Cardiac fibroblast (primary cell): ENCODE measurements at places on chromosomes 16 and 17.

GRCh38 chr17:67041531-67041930, 2.8 kb upstream of the CACNG1 start:
- no peak for DNase-seq

GRCh38 chr17:205148-205669, 23.8 kb upstream of the DOC2B start:
- no peak for DNase-seq

GRCh38 chr17:16288860-16289571, 64.3 kb downstream of the CENPV start:
- DNase-seq: no peak

GRCh38 chr17:20045476-20045875, 36.3 kb downstream of the SPECC1 start:
- DNase-seq: no peak

GRCh38 chr17:4465786-4466185, 32.0 kb downstream of the SPNS3 start:
- no peak for DNase-seq

GRCh38 chr17:16354585-16354984, 1.3 kb upstream of the CENPV start:
- DNase-seq: no peak

- no peak for DNase-seq
Observed at GRCh38 chr16:30972872-30973271, 12.1 kb upstream of the HSD3B7 start.

GRCh38 chr16:61412562-61412961, 623.7 kb downstream of the CDH8 start:
- DNase-seq: no peak

DNA sequence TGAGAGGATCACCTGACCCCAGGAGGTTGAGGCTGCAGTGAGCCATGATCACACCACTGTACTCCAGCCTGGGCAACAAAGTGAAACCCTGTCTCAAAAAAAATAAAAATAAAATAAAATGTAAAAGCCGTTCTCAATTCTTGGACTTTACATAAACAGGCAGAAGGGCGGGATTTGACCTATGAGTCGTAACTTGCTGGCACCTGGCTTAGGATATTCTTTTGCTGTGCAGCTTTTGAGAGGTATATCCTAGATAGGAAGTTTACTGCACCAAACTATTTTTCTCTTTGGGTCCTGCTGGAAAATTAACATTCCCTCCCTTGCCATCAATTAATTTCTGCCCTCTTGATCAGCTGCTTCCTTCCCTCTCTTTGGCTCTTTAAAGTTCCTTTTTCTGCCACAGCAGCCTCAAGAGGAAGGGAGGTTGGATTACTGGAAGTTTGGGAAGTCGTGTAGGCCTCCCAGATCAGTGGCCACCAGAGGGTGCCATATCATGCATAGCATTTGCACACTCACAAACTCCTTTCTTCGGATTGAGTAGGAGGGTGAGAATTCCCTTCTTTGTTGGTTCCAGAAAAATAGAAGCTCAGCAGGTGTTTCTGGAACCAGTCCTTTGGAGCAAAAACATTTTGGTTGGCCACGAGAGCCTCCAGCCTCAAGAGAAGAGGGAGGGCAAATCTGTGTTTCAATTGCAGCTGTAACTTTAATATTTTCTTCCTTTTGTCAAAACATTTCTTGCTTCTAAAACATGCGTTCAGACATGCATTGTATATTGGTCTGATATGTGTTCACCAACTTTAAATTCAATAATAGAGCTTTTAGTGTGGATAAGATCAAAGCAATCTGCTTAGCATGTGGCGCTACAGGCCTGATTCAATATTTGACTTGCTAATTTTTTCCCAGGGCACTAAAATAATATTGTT, 147.3 kb downstream of the CCDC182 start:
- peak; percentile 79 for DNase-seq

GRCh38 chr16:85722128-85722893, 28.6 kb downstream of the C16orf74 start:
- DNase-seq: no peak

DNA sequence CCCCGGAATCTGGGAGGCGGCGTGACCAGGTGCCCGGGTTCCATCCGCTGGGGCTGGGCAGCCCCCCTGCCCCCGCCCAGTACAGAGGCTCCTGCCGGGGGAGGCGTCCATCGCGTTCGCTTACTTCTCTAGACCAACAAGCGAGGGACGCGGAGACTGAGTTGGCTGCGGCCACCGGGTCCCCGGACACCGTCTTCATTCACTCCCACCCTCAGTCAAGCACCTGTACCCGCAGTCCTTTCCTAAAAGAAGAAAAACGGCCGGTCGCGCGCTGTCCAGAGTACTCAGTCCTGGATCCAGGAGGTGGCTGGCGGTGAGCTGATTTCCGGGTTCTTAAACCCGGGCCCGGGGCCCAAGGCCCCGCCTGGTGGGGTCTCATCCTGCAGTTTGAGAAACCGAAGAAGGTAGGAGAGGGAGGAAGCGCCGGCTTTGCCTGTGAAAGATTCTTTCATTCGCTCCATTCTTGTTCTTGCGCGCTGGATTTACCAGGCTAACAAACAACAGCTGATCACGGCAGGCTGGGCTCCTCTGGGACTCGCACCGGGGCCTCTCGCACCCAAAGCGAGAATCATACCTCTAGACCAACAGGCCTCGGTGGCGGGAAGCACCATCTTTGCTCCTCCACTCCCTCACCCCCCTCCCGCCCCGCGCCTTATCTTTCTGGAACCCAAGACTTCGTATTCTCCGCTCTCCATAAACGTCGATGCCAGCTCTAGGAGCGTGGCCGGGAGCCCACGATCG, 17.4 kb upstream of the OR1F1 start:
- no peak for DNase-seq

DNA sequence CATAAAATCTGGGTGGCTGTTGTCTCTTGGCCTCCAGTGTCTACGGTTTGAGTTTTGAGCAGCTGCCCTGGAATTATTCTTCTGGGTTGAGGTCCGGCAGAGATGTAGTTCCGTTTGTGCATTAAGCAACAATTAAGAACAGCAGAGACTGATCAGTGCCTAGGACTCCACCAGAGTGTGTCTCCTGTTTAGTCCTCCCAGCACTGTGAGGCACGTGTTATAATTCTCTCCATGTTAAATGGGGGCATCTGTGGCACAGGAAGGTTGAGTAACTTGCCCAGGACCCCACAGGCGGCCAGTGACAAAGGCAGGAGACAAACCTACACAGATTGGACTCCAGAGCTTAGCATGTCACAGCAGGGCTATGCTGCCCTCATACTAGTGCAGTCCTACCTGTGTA, 225.1 kb downstream of the CBLN1 start:
- DNase-seq: no peak

- no peak for DNase-seq
Observed at GRCh38 chr17:45258981-45259380, 2.9 kb downstream of the SPATA32 start.

GRCh38 chr17:42821176-42821575, 2.9 kb downstream of the BECN1 start:
- no peak for DNase-seq

GRCh38 chr16:1918351-1919326, at the start of gene HS3ST6:
Gene HS3ST6, minus strand, starts transcription at chr16:1918415. Its CDS starts 92 bp downstream, at chr16:1918323.
- DNase-seq: no peak

DNA sequence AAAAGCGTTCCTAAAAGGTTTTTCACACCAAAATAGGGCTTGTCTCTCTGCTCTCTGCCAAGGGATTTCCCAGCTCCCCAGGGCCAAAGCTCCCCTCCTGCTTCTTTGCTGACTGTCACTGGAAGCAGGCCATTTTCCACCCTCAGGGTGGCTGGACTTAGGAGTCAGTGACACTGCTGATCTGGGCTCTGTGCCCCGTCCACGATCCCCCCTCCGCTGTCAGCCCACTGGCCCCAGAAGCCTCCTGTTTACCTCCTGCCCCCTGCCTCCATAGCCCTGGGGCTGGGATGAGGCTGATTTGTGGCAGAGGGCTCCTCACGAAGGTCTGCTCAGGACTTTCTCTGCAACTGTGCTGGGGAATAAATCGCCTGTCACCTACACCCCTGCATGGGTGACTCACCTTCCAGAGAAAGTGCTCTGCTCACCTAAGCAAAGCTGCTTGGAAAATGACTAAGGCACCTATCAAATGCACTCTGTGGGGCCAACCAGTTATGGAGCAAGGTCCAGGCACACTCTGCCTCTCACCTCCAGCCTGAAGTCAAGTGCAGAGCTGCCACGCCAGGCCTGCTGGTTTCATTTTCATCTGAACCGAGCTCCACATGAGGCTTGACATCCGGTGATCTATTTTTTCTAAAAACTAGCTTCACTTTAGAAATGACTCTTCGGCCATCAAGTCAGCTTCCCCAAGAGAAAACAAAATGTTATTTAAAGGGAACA, 4.9 kb downstream of the MAP3K14 start:
- no peak for DNase-seq

DNA sequence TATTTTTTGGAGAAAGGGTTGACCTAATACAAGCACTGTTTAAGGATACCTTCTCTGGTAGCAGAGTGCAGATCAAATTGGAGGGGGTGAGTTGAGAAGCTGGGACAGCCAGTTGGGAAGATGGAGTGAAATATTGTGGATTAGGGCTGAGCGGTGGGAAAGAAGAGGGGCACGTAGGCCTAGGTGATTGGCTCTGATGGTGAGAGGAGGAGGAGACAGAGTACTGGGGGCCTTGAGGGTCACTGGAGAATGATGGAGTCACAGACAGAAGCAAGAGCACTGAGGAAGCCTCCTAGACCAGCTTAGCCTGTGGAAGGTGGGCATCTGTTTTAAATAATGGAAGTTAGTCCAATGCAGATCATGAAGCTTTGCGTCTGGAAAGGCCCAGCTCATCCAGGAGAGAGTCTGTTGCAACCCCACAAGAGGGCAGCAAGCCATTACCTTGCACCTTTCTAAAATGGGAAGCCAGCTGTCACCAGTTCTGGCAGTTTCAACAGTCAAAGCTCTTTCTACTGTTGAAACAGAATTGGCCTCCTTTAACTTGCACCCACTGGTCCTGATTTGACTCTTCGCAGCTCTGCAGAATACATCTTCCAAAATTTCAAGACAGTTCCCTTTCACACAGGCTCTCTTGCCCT, 11.8 kb downstream of the SLC9A5 start:
- DNase-seq: peak; percentile 77

- DNase-seq: no peak
Observed at GRCh38 chr17:36720131-36720530, 118.7 kb downstream of the MRM1 start.

DNA sequence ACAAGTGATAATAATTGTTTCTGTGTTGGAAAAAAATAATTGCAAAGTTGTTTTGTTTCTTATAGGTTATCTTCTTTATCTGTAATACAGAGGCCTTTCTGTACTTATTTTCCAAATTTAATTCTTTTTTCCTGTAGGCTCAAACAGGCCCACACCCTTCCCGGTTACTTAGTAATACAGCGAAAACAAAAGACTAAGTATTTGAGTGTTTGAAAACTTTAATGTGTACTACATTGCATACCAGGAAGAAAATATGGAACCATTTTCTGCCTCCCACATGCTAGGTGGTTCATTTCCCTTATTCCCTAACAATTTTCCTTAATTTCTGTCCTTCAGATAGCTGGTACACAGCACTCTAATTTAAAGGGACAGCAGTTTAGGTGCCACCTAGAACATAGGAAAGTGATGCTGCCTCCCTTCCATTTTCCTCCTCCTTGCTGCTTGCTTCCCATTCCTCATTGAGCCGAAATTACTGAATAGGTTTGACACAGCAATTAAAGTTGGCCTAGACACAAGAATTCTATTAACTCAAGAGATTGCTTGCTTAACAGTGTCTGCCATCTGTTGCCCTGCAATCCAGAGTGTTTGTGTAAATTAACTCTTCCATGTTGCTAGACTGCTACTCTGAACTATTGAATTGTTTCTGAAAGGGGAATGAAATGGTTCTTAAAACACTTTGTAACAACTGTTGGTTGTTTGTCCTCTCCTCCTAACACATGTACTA, 24.2 kb downstream of the CYB5B start:
- DNase-seq: peak; percentile 78

- DNase-seq: no peak
Observed at GRCh38 chr17:60652454-60653247, 25.0 kb upstream of the BCAS3 start.

DNA sequence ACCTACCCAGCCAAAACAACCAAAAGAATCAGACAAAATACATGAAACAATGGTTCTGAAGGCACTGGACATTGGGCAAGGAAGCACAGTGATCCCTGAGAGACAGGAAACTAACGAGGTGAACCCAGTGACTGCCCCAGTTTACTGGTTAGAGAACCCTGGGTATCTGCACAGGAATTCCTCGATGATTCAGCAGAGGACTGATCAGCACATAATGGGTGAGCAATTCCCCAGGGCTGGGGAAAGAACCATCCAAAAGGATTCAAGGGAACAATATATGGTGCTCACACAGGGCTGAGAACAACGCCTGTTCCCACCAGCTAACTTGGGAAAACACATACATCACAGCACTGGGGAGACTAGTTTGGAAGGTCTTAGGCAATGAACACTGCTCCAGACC, 167.2 kb downstream of the PARN start:
- no peak for DNase-seq

- peak; percentile 71 for DNase-seq
Observed at GRCh38 chr16:67055712-67056487, 27.0 kb downstream of the CBFB start.

DNA sequence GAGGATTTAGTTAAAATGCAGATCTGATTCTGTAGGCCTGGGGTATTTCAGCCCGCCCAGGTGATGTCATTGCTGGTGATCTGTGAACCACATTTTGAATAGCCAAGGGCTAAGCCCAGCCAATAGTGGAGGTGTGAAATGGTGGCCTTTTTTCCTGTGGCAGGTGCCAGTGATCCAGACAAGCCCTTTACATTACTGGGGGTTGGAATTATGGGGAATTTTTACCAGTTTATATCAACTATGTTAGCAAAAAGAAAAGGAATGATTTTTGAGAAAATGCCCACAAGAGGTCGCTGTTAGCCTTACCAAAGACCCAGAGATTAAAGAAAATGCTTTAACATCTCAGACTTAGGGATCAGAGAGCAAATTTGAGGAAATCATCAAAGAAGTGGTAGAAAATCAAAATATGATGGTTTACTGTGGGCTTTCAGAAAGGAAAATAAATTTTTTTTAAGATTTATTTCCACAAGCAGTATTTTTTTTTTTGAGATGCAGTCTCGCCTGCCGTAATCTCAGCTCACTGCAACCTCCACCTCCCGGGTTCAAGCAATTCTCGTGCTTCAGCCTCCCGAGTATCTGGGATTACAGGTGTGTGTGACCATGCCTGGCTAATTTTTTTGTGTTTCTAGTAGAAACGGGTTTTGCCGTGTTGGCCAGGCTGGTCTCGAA, 3.9 kb downstream of the VPS35L start:
- peak; percentile 80 for DNase-seq

DNA sequence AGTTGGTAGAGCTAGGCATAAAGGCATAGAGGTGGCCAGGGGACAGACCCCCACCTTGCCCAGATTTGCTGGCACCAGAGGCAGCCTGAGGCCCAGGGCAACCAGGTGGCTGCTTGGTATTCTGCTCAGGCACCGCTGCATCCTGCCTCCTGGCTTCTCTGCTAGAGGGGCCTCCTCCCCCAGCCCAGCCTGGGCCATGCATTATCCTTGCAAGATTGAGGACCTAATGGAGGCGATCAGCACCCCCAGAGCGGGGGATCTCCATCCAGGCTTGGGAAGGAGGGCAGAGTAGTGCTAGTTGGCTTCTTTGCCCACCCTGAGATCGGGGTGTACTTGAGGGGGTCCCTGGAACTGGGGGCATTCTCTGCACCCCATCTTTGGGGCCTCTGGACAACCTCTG, 23.8 kb downstream of the CDK5RAP3 start:
- no peak for DNase-seq
